Right ventricle myocardium inferior (tissue), 1 donor: ENCODE measurements at places on chromosomes 7 and 10. TPM values are rescaled to one million over a fixed set of nuclear protein-coding genes. Genes with fewer than 3 reads are reported as not detected.

DNA sequence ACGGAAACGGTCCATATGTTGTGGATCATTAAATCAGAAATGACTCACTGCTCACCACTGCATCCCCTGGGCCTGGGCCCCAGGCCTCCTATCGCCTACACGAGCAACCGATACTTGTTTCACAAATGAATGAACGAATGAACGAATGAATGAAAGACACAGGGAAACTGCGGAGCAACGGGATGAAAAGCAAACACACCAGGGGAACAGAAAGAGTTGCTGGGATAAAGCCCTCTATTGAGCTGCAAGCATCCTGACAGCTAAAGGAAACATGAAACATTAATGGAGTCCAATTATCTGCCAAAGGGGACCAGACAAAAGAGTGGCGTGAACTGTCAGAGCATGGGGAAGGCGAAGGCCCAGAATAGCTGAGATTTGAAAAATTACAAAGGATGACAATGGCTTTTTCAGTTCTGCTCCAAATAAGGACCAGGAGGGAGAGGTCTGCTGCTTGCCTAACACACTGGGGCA, 92.1 kb downstream of the GRB10 start:
- DNase-seq: no peak

DNA sequence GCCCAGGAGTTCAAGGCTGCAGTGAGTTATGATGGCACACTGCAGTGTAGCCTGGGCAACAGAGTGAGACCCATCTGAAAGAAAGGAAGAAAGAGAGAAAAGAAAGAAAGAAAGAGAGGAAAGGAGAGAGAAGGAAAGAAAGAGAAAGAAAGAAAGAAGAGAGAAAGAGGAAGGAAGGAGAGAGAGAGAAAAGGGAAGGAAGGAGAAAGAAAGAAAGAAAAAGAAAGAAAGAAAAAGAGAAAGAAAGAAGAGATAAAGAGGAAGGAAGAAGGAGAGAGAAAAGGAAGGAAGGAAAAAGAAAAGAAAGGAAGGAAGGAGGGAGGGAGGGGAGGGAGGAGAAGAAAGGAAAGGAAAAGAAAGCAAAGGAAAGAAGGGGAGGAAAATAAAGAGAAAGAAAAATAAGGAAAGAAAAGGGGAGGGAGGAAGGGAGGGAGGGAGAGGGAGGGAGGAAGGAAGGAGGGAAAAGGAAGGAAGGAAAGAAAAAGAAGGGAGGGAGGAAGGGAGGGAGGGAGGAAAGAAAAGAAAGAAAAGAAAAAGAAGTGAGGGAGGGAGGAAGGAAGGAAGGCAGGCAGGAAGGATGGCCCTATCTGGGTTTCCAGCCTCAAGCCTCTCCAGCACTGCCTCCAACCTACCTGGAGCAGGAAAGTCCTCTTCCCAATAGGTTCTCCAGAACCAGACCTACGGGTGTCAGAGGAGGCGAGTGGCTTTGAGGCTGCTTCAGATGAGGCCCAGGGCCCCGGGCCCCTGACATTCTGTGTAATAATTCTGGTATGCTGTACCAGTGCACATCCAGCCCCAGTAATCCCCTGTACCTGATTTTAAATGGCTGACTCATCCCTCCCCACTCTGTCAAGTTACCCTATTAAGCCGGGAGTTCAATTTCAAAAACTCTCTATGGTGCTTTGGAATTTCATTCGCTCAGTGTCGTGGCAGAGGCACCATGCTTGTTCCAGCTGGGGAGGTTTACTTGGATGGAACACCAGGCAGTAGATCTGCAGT, 6.8 kb upstream of the PARD3 start:
- DNase-seq: no peak

Gene SPDYE5
- total RNA-seq: not detected

GRCh38 chr7:102841290-102841689, 71.5 kb upstream of the LRRC17 start:
- no peak for DNase-seq

Gene SKAP2
- total RNA-seq: 8.0 TPM

- no peak for DNase-seq
Measured at GRCh38 chr7:24881623-24882022, 98.4 kb downstream of the OSBPL3 start.

Gene GALNT17
- total RNA-seq: 78.1 TPM
